H9 (cell line): ENCODE measurements at places on chromosomes 3 and 15. TPM values are rescaled to one million over a fixed set of nuclear protein-coding genes. Genes with fewer than 3 reads are reported as not detected.

- H3K36me3 ChIP-seq: peaks cover 8% of the 10 kb centered on the region
- H3K27me3 ChIP-seq: no peaks in the 10 kb centered on the region
- H3K4me1 ChIP-seq: peaks cover 4% of the 10 kb centered on the region
- no peak overlapping the region for H3K4me3 ChIP-seq
- no peak for DNase-seq
Observed at GRCh38 chr3:135975053-135975452, 9.5 kb downstream of the PPP2R3A start.

- peak overlapping the region; percentile 75 for H3K4me3 ChIP-seq
- no peaks in the 10 kb centered on the region for H3K36me3 ChIP-seq
- peaks cover 2% of the 10 kb centered on the region; the same call in 1 of the 2 replicates for H3K27me3 ChIP-seq
- DNase-seq: no peak
- H3K4me1 ChIP-seq: no peaks in the 10 kb centered on the region; the same call in 1 of the 2 replicates
Observed at GRCh38 chr15:94231723-94232468, 535 bp downstream of the MCTP2 start.

GRCh38 chr3:141108039-141108438, 56.9 kb downstream of the SPSB4 start:
- DNase-seq: no peak
- H3K27me3 ChIP-seq: no peaks in the 10 kb centered on the region
- H3K4me1 ChIP-seq: no peaks in the 10 kb centered on the region
- H3K36me3 ChIP-seq: no peaks in the 10 kb centered on the region
- no peak overlapping the region for H3K27ac ChIP-seq

GRCh38 chr15:25397100-25397499, 41.7 kb downstream of the UBE3A start:
- DNase-seq: no peak
- H3K27me3 ChIP-seq: no peaks in the 10 kb centered on the region
- no peak overlapping the region for H3K27ac ChIP-seq
- no peak overlapping the region for H3K4me3 ChIP-seq

DNA sequence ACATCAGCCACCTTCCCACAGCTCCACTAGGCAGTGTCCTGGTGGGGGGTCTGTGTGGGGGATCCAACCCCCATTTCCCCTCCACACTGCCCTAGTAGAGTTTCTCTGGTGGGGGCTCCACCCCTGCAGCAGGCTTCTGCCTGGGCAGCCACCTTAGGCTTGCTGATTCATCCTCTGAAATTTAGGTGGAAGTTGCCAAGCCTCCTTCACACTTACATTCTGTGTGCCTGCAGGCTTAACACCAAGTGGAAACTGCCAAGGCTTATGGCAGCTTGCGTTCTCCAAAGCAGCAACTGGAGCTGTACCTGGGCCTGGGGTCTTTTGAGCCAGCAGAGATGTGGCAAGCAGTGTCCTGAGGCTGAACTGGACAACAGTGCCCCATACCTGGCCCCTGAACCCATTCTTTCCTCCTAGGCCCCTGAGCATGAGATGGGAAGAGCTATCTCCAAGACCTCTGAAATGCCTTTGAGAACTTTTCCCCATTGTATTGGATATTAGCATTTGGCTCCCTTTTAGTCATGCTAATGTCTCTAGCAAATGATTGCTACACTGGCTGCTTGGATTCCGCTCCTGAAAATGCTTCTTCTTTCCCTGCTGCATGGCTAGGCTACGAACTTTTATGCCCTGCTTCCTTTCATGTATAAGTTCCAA, 32.5 kb downstream of the CPN2 start:
- peaks cover 20% of the 10 kb centered on the region for H3K36me3 ChIP-seq
- H3K4me1 ChIP-seq: no peaks in the 10 kb centered on the region; the same call in 1 of the 2 replicates
- no peak for DNase-seq

- no peaks in the 10 kb centered on the region for H3K4me1 ChIP-seq
- no peaks in the 10 kb centered on the region for H3K36me3 ChIP-seq
- no peak overlapping the region for H3K27ac ChIP-seq
- H3K27me3 ChIP-seq: no peaks in the 10 kb centered on the region
- no peak overlapping the region for H3K4me3 ChIP-seq
- DNase-seq: no peak
Observed at GRCh38 chr15:69897471-69898237, 200.1 kb downstream of the TLE3 start.

GRCh38 chr15:75307778-75308390, 25.2 kb downstream of the GOLGA6D start:
- H3K27me3 ChIP-seq: no peaks in the 10 kb centered on the region; the same call in 1 of the 2 replicates
- DNase-seq: peak; percentile 88
- no peaks in the 10 kb centered on the region for H3K4me1 ChIP-seq
- no peak overlapping the region for H3K4me3 ChIP-seq

DNA sequence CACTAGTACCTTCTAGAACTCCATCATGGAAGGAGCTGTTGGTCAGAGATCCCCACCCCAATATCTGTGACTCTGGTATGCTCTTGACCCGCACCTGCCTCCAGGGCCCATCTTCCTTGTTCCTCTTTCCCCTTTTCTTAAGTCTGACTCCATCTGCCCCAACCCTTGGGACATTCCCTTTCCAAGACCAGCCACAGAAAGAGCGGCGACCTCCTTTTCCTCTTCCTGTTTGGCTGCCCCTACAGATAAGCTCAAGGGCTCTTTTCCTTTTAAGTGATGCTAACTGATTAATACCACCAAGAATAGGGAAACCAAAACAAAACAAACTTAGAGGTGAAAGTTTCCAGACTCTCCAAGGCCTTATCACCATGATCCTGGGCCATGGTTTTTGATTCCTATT, 21.9 kb upstream of the ATP8B4 start:
- no peaks in the 10 kb centered on the region for H3K27me3 ChIP-seq
- no peak overlapping the region for H3K4me3 ChIP-seq
- no peak for DNase-seq
- no peaks in the 10 kb centered on the region for H3K4me1 ChIP-seq
- H3K36me3 ChIP-seq: no peaks in the 10 kb centered on the region
- H3K27ac ChIP-seq: no peak overlapping the region

GRCh38 chr3:114427285-114428043, 133.6 kb downstream of the TIGIT start:
- DNase-seq: no peak
- no peaks in the 10 kb centered on the region for H3K4me1 ChIP-seq
- H3K27ac ChIP-seq: no peak overlapping the region

DNA sequence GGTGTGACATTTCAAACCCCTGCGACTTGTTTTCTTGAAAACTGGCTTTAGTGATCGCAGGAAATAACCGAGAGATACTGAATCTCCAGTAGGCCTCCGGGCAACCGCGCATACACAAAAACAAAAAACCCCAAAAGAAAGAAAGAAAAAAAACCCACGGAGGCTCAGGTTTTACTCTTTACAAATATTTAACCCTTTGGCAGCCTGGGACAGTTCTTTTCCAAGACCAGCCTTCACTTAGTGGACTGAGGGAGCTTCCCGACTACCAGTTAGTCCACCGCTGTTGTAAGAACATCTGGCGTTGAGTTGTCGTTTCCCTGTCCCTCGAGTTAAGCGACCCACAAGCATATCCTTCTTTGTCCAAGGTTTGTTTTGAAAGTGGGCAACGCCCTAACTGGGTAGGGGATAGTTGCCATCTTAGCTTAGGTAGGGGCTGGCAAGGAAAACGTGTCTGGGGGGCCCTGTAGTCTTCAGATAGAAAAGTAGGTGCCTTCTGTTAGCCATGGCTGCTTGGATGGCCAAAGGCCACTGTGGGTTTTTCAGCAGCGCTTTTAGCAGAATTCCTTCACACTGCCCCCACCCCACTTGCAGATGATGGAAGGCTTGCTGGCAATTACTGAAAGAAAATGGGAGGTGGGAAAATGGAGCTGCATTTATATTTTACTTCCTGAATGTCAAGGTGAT, 6.9 kb downstream of the ISL2 start:
- DNase-seq: no peak
- H3K27me3 ChIP-seq: peaks cover 76% of the 10 kb centered on the region
- H3K4me1 ChIP-seq: peaks cover 3% of the 10 kb centered on the region; the same call in 1 of the 2 replicates
- no peak overlapping the region for H3K27ac ChIP-seq
- H3K4me3 ChIP-seq: peak overlapping the region; percentile 5; the same call in 1 of the 3 replicates

DNA sequence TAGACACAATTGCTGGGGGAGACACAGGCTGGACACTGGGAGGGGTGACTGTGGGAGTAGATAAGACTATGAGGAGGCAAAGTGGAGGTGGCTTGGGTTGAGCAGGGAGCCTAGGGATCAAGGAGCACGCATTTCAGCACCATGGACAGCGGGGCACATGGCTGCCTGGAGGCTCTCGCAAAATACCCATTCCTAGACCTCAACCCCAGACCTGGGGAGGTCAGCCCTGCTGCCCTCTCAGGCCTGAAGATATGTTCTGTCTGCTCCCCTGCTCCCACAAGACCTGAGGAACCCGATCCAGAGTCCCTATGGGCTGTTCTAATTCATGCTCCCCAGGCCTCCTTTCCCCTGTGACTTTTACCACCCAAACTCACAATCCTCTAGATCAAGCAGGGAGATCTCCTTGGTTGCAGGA, 16.0 kb upstream of the CPEB1 start:
- no peaks in the 10 kb centered on the region; the same call in 2 of the 3 replicates for H3K36me3 ChIP-seq
- no peak overlapping the region for H3K4me3 ChIP-seq
- H3K27me3 ChIP-seq: no peaks in the 10 kb centered on the region
- H3K27ac ChIP-seq: no peak overlapping the region
- peak; percentile 70 for DNase-seq

- no peak overlapping the region for H3K27ac ChIP-seq
- no peak overlapping the region for H3K4me3 ChIP-seq
- peaks cover 3% of the 10 kb centered on the region; the same call in 1 of the 2 replicates for H3K36me3 ChIP-seq
Observed at GRCh38 chr3:126913524-126913923, 69.4 kb upstream of the PLXNA1 start.

DNA sequence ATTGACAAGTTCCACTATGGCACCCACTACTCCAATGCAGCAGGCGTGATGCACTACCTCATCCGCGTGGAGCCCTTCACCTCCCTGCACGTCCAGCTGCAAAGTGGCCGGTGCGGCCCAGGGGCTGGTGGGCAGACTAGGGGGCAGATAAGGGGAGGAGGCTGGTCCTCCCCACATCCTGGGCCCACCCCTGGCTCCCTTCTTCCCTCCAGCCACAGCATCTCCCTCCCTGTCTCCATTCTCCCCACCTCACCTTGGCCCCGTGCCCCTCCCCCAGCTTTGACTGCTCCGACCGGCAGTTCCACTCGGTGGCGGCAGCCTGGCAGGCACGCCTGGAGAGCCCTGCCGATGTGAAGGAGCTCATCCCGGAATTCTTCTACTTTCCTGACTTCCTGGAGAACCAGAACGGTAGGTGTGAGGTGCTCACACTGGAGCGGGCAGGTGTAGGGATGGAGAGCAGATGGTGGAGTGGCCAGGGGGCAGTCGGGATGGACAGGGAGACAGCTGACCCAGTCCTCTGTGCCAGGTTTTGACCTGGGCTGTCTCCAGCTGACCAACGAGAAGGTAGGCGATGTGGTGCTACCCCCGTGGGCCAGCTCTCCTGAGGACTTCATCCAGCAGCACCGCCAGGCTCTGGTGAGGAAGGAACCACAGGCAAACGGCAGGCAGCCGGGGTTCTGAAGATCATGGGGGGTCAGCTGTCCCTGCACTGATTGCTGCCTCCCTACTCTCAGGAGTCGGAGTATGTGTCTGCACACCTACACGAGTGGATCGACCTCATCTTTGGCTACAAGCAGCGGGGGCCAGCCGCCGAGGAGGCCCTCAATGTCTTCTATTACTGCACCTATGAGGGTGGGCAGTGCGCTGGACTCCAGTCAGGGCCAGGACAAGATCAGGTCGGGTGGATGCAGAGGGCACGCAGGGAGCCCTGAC, 26.0 kb downstream of the NBEAL2 start:
- H3K4me1 ChIP-seq: no peaks in the 10 kb centered on the region
- H3K27ac ChIP-seq: no peak overlapping the region

DNA sequence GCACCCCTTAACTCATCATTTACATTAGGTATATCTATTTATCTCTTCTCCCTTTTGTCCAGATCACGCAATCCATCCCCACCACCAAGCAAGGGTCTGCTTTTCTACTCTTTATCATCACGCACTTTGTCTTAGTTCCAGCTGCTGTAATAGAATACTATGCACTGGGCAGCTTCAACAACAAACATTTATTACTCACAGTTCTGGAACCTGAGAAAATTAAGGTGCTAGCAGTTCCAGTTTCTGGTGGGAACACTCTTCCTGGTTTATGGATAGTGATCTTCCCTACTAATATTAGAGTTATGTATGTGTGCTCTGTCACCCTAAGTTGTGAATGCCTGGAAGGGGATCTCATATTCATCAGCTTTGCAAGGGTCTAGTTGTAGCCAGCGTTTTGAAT, 687.0 kb downstream of the NTRK3 start:
- H3K4me1 ChIP-seq: no peaks in the 10 kb centered on the region
- H3K27ac ChIP-seq: no peak overlapping the region
- H3K36me3 ChIP-seq: no peaks in the 10 kb centered on the region
- DNase-seq: no peak

DNA sequence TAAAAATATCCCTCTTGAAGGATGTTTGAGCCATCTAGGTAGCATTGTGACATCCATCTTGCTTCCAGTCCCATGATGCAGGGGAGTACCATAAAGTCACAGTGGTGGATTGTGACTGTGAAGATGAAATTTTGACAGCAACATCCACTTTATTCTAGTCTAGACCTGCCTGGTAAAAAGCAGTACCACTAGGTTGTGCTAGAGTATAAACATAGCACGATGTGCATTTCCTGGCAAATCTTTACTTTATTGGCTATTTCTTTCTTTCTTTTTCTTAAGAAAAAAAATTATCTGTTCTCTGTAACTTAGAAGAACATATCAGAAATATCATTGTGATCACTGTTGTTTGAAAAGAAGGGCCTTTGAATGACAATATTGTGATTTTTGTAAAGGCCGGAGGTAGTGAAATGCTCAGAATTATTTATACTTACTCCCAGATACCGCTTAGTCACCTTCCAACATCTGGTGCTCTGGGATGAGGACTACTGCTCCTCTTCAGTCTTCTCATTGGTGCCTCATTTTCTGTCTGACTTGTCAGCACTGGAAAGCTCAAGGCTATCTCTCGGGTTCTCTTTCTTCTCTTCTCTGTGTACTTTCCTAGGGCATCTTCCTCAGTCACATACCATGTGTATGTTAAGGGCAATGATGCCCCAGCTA, 35.6 kb downstream of the AGBL1 start:
- no peak overlapping the region for H3K27ac ChIP-seq
- H3K27me3 ChIP-seq: no peaks in the 10 kb centered on the region
- no peak for DNase-seq
- no peak overlapping the region for H3K4me3 ChIP-seq
- no peaks in the 10 kb centered on the region for H3K4me1 ChIP-seq

DNA sequence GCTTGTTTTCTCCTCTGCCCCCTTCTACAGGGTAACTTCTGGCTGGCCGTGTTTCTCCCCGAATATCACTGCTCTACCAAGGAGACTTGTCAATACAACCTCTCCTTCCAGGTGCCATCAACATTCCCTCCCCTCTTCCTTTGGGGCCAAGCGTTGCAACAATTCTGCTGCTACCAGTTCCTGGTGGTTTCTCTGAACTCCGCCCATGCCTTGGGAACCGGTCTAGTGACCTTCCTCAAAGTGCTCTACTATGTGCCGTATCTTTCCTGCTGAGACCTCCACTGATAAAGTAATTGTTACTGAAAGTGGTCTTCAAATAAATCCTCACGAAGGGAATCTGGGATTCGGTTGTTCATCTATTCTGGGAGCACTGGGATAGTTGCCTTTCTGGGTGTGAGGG, 26.2 kb downstream of the PCSK6 start:
- DNase-seq: no peak
- H3K4me1 ChIP-seq: no peaks in the 10 kb centered on the region
- no peak overlapping the region for H3K27ac ChIP-seq

The GCNT3 gene
- not detected in 2 replicates for total RNA-seq

The RPP14 gene
- 23.9 and 24.4 TPM in 2 replicates for total RNA-seq

The PARP15 gene
- 0.18 and 0.24 TPM in 2 replicates for total RNA-seq

The ECT2 gene
- total RNA-seq: 68.7 and 81.3 TPM in 2 replicates

The IL17RE gene
- 2.0 and 2.1 TPM in 2 replicates for total RNA-seq

The SEMA6D gene
- 15.8 TPM in 2 replicates for total RNA-seq

The MITF gene
- total RNA-seq: 0.81 and 0.88 TPM in 2 replicates

The WNT5A gene
- total RNA-seq: 1.1 and 1.3 TPM in 2 replicates

The PFN2 gene
- total RNA-seq: 169 and 174 TPM in 2 replicates
